ENCODE measurements at places on chromosomes 7 and 10.

DNA sequence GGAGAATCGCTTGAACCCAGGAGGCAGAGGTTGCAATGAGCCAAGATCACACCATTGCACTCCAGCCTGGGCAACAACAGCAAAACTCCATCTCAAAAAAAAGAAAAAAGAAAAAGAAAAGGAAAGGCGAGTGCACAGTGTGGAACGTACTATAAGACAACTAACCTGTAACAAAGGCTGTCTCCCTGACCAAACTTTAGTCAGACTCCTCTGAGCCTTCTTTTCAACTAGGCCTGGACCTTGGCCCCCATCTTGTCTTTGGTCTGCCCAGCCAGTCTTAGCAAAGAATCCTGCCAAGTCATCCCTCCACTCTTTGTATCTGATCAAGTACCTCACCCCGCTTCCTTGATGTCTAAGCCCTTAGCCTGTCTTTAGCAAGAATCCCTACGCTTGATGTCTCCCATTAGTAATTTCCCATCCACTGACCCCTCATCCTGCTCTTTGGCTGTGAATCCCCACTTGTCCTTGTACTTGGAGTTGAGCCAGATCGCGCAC is 68.9 kb upstream of the KDM7A start:
- DNase-seq = no peak

- DNase-seq = no peak
Observed at GRCh38 chr10:24731942-24732341, 8.3 kb upstream of the ARHGAP21 start.

- DNase-seq = no peak
Observed at GRCh38 chr7:115516341-115516740, 514.2 kb downstream of the TFEC start.

- no peak for DNase-seq
Observed at GRCh38 chr10:76902949-76903348, 734.7 kb downstream of the KCNMA1 start.

DNA sequence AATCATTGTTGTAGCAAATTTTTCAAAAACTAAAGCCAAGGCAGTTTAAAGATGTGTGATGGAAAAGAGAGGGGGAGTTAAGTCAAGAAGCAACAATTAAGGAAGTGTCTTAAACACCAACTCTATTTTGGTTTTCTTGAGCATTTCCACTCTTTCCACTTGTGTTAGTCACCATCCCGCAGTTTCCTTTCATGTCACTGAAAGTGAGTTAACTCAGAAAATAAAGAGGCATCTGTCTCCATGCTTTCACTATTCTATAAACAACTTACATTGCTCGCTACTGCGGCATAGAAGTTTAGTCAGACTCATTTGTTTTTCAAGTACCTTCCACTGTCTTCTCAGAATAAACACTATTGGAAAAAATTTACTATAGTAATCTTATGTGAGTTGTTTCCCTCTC is 284.9 kb upstream of the SEMA3D start:
- DNase-seq = no peak

- DNase-seq = no peak
Observed at GRCh38 chr7:38051311-38051710, 126.7 kb upstream of the STARD3NL start.

- DNase-seq = no peak
Observed at GRCh38 chr10:21260066-21260465, 265.4 kb downstream of the SKIDA1 start.

DNA sequence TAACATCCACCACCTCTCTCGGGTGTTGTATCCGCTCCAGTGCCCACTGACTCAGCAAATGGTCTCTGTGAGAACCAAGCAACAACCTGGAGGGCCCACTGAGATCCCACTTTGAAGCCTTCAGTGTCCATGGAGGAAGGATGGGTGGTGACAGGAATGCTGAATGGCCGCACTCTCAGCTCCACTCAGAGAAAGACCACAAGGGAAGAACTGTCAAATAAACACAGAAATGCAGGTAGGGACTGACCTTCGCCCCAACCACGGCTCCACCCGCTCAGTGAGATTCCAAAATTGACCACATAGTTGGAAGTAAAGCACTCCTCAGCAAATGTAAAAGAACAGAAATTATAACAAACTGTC is 65.8 kb downstream of the VIPR2 start:
- no peak for DNase-seq

DNA sequence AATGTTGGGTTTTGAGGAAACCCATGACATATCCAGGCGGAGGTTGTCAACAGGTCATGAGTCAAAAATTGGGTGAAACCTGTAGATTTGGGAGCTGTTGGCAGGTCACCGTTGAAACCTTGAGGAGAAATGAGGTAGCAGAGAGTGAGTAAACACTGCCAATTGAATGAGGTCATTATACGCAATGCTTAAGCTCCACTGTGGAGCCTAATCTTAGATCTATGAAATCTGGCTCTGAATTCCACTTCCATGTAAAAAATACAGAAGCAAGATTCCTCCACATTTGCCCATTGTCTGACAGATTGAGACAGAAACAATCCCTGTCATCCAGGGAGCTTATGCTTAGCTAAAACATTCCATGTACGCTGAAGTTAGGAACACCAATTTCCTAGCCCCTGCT is 76.0 kb upstream of the IL6 start:
- DNase-seq = no peak

GRCh38 chr10:44965104-44965503 is 5.5 kb downstream of the RASSF4 start:
- no peak for DNase-seq

- DNase-seq = no peak
Observed at GRCh38 chr7:25360451-25360850, 132.2 kb upstream of the NPVF start.

DNA sequence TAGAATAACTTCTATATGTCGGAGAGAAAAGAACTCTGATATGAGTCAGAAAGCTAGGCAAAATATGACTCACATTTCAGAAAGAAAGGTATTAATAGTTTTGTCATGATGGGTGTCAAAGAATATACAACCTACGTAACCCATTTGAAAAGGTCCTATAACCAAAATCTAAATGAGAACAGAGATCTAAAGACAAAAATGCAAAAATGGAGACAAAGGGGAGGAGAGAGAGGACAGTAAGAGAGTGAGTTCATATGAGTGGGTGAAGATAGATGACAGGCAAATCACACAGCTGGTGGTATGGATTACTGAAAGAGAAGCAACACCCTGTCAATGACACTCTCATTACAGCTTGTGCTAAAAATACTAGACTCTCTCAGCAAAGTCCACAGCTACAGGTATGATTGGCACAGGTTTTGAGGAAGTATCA is 25.6 kb downstream of the ANKMY2 start:
- DNase-seq = no peak

GRCh38 chr7:151852486-151853396 is 24.2 kb downstream of the PRKAG2 start:
- DNase-seq = no peak

- DNase-seq = no peak
Observed at GRCh38 chr10:132320654-132321469, 11.1 kb upstream of the LRRC27 start.

- DNase-seq = no peak
Observed at GRCh38 chr10:125084614-125085257, 75.6 kb downstream of the CTBP2 start.

DNA sequence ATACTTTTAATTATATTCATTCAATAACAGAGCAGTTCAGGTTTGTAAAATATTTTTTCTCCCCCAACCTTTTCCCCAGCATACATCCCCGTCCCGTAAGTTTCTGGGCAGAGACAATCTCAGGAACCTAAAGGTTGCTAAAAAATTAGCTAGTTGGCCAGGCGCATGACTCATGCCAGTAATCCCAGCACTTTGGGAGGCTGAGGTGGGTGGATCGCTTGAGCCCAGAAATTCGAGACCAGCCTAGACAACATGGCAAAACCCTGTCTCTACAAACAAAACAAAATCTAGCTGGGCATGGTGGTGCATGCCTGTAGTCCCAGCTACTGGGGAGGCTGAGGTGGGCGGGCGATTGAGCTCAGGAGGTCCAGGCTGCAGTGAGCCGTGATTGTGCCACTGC is 40.2 kb downstream of the TCF7L2 start:
- DNase-seq = no peak

DNA sequence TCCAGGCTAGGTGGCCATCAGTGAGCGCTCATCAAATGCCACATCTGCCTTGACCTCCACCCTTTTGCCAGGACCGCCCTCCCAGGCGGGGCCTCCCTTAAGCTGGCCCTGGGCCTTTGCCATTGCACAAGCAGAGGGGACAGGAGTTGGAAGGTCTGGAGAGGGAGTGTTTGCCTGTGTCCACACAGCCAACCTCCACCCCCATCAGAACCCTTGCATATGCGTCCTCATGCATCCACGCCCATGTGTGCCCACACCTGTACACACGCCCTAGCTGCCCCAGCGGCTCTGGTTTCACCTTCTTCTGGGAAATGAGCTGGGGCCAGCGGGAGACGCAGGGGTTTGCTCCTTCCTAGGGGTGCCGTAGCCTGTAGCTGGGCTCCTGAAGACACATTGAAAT is 64.0 kb downstream of the NEURL1 start:
- DNase-seq = no peak

DNA sequence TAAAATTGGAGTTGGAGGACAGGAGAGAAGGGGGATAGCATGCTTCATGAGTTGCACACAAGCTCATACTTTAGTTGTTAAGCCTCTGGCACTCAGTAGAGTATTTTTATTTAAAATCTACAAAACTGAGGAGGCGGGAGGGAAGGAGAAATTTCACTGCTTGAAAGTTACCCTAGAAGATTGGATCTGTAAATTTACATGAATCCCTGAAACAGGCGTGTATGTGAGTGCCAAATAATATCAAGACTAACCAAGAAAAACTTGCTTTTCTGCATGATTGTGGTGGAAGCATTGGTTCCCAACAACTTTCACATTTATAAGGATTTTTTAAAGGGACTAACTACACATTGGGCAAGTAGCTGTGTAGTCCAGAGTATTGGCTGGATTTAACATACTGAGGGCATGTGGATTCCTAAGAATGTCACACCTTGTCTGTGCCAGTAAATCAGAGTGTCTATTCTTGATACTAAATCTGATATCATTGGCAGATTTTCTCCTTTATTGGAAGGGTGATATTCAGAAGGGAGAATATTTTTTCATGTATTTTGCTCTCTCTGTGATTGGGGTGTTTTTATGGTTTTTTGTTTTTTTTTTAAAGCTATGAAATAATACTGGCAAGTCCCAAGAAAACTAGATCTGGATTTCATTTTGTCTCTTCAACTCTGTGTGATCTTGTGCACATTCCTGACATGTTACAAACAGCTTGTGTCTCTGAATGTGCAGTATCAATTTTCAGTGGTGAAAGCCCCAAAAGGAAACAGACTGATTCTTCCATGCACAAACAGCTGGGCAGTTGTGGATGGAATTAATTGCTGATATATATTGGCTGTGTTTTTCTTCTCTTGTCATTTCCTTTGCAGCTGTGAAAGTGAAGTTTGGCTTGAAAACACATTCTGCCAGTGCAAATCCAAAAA is 67.2 kb downstream of the ADD3 start:
- no peak for DNase-seq

GRCh38 chr10:61987537-61987936 is 86.0 kb downstream of the ARID5B start:
- DNase-seq = no peak

GRCh38 chr7:17745610-17746009 is 194.7 kb downstream of the SNX13 start:
- DNase-seq = no peak

DNA sequence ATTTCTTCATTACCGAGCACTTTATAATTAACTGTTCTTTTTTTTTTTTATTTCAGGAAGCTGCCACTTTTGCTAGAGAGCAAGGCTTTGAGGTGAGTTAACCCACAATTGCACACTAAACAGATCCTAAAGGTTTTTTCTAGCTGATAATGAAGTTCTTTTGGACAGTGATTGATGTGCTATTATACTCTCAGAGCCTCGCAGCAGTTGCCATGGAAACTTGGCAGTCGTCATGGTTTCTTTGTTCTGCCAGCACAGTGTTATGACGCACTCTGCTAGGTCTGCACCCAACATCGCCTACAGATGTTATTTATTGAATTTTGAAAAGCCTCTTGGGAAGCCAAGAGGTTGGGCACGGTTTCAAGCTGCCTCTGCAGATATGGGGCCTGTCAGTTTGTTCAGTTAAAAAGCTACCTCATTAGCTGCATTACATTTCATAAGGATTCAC is 237.2 kb upstream of the KAT6B start:
- DNase-seq = peak; percentile 63

DNA sequence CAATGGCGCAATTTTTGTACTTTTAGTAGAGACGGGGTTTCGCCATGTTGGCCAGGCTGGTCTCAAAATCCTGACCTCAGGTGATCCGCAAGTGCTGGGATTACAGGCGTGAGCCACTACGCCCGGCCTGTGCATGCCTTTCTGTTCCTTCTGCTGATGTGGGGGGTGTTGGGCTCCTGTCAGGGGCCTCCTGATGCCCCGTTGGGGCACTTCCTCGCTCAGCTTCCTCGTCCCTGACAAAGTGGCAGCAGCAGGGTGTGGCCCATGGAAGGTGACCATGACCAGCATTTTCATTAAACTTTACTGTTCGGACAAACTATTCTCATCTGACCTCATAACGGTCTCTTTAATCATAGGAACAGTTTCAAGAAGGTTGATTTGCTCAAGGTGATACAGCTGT is 69.4 kb downstream of the TBXAS1 start:
- no peak for DNase-seq

GRCh38 chr10:120953897-120954296 is 102.7 kb downstream of the WDR11 start:
- DNase-seq = no peak

DNA sequence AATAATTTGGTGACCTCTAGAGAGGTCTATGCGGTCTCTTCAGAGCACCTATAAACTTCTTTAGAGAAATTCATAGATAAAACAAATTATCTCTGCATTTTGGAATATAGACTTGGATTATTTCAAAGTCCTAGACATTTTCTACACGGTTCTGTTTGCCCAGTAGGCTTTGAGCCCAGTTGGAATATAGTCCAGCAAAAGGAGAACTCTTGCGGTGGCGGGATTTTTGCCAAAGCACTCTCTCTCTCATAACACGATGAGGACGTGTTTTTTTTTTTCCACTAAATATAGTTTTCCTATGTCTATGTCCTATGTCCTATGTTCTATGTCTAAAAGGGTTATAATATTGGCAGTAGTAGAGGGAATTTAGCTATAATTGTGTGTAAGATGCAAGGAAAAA is 164.9 kb upstream of the AGR3 start:
- no peak for DNase-seq

GRCh38 chr7:151506901-151507382 is 12.8 kb downstream of the RHEB start:
- no peak for DNase-seq

DNA sequence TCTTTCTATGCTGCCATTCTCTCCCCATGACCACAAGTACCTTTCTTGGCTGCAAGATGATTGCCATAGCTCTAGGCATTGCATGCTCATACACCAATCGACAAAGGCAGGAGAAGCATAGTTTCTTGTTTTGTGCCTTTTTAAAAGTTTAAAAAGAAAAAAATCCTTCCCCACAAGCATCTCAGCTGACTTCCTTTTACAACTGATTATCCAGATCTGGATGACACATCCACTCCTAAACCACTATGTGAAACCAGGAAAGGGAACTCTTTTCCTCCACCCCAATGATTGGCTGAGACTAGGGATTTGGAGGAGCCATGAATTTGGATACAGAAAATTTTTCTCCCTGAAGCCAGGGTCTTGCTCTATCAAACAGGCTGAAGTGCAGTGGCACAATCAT is 14.5 kb upstream of the LRRC4 start:
- no peak for DNase-seq

- no peak for DNase-seq
Observed at GRCh38 chr10:72834183-72834825, 59.2 kb upstream of the OIT3 start.
